ENCODE measurements at places on chromosomes 6 and 20. TPM values are rescaled to one million over a fixed set of nuclear protein-coding genes. Genes with fewer than 3 reads are reported as not detected.

Gene RNF217
- total RNA-seq: 5.6 TPM

Gene MEI4
- total RNA-seq: not detected

Gene NT5E
- total RNA-seq: 1.2 TPM

Gene COX4I2
- not detected for total RNA-seq

Gene ECT2L
- total RNA-seq: not detected

Gene SDCBP2
- 14.3 TPM for total RNA-seq

GRCh38 chr6:163159110-163159509 lies 255.4 kb upstream of the QKI start:
- no peak for ATAC-seq

GRCh38 chr20:1301031-1301529 lies 27.9 kb downstream of the SDCBP2 start:
- peak; percentile 93 for ATAC-seq

DNA sequence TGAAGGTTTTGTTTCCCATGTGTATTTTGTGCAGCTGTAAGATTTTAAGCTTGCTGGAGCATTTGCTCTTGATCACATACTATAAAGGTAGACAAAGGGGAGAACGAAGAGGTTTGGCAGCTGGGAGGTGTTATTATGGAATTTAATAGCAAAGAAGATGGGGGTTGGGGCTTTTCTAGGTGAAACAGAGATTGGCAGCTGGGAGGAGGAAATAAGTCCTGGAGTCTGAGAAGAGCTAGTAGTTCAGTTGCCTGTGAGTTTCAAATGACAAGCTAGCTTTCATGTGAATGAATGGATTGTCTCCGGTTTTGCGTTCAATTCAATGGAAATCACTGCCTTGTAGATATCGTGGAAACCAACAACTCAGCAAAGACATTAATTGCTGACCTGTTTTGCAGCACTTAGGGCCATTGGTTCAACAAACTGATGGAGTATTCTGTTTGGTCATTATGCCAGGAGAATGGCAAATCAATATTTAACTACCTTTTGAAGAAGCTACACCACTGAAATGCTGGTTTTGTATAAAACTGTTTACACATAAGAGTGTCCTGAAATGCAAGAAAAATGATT lies 38.1 kb upstream of the FLRT3 start:
- ATAC-seq: no peak

DNA sequence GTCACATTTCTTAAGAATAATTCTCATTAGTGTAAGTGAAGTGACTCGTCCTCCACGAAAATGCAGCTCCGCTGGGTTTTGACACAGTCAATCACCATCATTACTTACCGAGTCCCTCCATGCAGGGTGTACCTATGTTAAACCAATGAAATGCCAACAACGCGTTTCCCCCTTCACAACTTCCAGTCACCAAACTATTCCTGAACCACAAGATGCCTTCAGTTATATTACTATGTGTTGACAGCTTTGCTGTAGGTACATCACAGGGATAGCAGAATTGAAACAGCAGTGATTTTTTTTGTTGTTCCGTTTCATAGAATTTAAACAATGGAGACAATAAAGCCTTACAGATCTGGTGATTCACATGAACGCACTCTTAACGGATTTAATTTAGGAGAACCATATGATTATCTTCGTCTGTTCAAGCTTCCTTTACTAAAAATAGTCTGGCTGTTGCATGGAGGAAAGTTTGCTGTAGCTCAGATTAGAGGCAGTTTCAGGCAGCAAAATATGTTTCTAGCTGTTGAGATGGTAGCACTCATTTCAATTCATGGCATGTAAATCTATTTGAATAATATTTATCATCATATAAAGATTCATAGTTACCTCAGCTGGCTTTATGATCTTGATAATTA lies 652.8 kb downstream of the PRKN start:
- no peak for ATAC-seq

GRCh38 chr6:84458271-84458670 lies 230.8 kb upstream of the CEP162 start:
- ATAC-seq: no peak

- no peak for ATAC-seq
These were observed 72.2 kb downstream of the IPCEF1 start for GRCh38 chr6:154284313-154284853.

DNA sequence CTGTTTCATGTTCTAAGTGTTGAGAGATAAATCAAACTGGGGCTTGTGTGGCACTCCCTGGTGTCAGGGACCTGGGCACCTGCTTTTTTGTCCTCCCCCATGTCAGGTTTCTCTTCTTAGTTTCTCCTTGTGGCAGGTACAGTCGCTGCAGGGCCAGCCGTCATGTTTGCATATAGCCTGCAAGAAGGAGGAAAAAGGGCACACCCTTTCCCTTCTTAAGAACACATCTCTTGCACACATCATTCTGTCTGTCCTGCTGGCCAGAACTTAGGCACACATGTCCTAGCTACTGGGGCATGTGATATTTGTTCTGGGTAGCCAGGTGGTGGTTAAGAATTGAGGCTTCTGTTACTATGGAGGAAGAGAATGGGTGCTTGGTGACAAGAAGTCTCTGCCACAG lies 27.9 kb downstream of the CDC5L start:
- no peak for ATAC-seq

GRCh38 chr6:163489584-163489983 lies 75.1 kb downstream of the QKI start:
- ATAC-seq: no peak

DNA sequence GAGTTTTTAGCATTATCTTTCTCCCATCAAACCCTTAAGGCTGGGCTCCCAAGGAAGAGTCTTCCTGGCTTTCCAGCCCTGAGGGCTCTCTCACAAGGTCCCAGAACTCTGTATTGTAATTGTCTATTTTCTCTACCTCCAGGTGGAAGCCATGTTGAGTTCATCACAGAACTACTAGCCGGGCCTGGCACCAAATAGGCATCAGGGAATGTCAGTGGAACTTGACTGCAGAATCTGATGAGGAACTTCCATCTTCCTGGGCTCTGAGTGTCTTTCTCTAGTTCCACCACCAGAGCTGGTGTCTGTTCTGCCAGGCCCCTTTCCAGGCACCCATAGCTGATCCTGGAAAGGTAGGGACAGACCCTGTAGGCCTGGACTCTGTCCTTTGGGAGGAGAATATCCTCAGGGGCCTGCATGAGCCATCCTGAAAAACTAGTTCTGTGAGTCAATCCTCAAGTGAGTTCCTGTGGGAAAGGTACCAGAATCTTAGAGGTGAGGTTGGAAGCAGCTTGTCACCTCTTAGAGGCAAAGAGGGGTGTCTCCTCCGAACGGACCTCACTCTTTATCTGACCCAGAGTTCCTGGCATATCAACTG lies 11.1 kb upstream of the TOP1 start:
- ATAC-seq: no peak

DNA sequence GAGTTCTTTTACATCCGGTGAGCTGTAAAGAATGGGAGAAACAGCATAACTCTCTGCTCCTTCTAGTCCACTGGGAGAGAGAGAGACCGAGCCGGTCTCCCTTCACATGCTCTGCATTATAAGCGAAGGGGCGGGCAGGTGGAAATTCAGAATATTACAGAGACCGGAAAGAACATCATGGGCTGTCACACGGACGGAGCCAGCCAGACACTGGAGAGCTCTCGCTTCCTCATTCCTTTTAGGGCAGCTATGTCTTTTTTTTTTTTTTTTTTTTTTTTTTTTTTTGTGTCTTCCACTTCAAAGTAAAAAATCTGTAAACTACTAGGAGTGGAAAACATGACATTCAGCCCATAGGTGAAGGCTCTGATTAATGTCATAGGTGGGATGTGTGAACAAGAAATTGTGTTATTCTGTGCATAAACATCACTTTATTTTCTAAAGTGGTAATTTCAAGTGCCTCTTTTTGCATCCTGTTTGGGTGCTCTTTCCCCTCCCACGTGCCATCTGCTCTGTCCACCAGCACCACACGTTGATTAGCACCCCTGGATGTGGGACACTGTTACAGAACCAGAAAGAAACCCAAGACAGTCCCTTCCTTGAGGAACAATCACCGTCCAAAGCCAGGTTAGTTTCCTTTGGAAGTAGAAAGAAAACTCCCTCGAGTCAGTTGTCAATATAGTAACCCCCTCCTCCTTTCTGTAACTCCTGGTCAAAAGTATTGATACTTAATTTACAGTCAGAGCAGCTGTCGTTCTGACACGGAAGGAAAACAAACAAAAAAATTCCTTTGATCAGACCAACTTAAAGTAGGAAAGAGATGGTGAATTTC lies at the start of gene TAGAP:
Gene TAGAP (minus strand): TSS at position 93 of the 829 bp plus-strand sequence. CDS start 845 bp downstream, outside the sequence.
- peak; percentile 83 for ATAC-seq

DNA sequence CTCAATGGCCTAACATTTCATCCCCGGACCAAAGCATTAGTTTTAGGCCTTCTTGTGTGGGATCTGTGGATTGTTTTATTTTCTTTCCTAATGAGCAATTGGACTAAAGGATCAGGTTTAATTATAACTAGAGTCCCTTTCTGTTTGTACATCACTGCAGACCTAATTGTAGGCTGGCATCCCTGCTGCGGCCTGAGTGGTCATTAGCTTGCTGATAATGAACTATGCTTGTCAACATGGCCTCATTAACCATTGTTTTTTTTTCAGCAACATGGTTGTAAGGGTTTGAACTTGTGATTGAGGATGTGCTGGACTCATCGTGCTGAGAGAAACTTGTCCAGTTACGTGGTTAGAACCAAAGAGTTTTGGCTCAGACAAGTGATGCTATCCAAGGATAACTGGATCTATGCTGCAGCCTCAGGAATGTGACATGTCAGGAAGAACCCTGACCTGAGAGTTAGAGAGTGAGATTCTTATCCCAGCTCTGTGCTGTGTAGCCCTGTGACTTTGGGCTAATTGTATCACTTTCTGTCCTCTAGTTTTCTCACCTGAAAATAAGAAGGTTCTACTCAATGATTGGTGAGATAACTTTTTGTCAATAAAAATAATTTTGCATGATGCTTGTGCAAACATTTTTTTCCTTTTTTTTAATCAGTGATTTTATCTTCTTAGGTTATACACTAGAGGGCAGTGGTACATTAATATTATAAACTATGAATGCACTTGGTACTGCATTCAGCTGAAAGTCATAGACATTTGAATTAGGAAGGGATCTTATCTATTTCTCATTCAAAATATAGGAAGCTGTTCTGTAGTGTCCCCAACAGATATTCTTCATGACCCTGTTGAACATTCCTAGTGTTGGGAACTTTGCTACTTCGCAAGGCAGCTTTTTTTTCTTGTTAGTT lies 140.9 kb downstream of the RNF144B start:
- no peak for ATAC-seq

DNA sequence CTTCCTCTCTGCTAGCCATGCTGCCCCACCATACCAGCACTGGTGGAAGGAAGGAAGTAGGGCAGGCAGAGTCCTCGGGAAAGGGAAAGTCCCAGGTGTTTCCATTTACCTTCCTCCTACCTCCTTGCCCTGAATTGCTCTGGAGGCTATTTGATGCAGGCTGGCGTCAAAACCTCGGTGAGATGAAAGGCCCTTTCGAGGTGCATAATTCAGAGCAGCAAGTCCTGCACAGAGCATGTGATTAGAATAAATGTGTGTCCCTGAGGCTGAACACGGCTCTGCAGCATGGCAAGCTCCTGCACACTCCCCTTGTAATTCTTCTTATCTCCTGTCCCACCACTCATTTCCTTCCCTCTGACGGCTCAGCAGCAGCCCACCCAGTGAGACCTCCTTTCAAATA lies 98.7 kb upstream of the LRFN2 start:
- ATAC-seq: no peak
